ENCODE measurements at places on chromosomes 12 and 14.

DNA sequence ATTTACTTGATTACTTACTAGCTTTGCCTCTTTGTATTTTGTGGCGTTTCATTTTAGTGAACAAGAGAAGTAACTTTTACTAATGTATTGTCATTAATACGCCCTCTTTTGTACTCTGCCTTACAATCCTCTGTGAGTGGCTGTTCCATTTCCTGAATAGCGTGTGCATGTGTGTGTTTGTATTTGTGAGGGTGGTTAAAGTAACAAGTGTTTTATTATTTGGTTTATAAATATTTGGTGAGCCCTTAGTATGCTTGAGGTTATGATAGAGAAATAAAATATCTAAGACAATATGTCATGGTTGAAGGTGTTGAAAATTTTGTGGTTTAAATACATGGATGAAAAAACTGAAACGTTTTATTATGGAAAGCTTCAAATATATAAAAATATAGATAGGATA lies 71.7 kb upstream of the REP15 start:
- no peak for DNase-seq

DNA sequence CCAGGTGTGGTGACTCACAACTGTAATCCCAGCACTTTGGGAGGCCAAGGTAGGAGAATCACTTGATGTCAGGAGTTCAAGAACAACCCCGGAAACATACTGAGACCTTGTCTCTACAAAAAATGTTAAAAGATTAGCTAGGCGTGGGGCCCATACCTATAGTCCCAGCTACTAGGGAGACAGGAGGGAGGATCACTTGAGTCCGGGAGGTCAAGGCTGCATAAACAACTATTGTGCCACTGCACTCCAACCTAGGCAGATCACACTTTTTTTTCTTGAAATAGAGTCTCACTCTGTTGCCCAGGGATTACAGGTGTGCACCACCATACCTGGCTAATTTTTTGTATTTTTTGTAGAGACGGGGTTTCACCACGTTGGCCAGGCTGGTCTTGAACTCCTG lies 6.1 kb downstream of the RND1 start:
- no peak for DNase-seq

DNA sequence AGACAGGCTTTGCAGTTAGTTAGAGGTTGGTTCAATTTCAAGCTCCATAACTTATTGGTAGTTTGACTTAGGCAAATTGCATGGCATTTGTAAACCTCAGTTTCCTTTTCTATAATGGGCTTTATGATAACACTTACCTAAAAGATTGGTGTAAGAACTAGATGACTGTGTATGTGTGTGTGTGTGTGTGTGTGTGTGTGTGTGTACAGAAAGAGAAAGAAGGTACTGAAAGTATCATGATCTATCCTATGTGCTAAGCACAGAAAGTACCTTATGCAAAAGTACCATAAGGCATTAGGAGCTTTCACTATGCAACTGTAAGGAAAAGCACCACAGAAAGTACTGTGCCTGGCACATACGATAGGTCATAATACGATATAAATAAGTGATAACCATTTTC lies 304.3 kb upstream of the KITLG start:
- no peak for DNase-seq

GRCh38 chr14:93085911-93086310 lies 29.8 kb downstream of the ITPK1 start:
- no peak for DNase-seq

DNA sequence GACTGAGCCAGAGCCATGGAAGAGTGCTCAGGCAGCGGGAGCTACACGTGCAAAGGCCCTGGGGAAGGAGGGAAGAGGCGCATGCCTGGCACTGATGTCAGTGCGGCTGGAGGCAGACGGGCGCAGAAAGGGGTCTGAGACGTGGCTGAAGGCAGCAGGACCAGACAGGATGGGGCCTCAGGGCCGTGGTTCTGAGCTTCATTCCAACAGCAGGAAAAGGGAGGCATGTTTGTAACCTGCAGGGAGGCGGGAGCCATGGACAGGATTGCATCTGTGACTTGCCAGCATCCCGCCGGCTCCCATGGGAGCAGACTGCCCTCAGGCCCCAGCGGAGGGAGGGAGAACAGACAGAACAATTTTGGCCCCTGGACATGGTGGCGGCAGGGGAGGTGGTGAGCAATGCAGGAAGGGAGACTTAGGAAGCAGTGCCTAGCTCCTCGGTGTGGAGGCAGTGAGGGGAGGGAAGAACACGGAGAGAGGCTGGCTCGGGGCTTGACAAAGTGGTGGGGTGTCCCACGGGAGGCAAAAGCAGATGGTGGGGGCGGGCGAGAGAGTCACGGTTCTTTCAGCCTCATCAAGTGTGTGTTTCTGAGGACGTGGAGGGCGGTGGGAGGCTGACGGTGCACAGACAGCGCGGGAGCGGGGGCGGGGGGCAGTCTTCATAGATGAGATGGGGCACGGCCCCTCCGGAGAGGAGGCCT lies 33.3 kb upstream of the INF2 start:
- no peak for DNase-seq

DNA sequence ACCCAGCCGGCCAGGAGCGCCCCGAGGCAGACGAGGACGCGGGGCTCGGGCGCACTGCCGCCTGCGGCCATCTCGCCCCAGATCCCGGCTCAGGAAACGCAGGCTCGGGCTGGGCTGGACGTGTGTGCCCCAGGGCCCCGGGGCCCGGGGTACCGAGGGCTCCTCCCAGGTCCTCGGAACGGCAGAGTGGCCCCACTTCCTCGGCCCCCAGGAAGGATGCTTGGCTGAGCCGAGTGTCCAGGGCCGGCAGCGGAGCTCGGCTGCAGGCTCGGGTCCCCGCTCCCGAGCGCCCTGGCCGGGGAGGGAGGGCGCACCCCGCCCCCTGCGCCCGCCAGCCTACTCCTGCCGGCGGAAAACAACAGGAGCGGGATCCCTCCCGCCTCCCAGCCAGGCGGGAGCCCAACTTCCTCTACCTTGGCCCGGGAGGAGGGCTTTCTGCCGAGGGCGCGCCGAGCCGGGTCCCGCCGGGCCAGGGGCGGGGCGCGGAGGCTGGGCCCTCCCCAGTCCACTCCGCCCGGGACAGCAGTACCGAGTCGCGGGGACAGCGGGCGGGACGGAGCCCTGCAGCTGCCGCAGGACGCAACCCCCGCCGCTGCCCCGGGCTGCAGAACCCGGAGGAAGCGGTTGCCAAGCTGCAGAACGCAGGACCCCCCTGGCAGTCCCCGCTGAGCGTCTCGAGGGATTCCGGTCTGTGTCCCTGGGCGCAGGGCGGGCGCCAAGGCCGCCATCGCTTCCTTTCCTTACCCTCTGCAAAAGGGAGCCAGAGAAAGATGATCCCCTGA lies at the start of gene VSIG10:
Gene VSIG10, minus strand, starts transcription at position 411 of the 782 bp plus-strand sequence. Its CDS starts 340 bp downstream, at position 71.
- DNase-seq: peak; percentile 45

DNA sequence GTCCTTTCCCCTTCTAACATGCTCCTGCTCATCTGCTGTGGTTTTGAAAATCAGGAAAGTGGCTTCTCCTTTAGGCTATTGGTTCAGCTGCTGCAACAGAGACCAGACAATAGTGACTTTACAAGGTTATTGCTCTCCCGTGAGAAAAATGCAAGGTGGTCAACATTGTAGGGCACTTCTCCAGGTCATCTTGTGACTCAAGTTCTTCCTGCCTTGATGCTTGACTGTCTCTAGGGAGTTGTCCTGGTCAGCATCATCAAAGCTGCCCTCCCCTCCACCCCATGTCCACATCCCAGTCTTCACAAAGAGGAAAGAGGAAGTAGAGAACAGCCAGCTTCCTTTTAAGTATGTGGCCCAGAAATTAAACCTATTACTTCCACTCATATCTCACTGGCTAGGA lies 3.9 kb upstream of the TMEM63C start:
- DNase-seq: no peak

DNA sequence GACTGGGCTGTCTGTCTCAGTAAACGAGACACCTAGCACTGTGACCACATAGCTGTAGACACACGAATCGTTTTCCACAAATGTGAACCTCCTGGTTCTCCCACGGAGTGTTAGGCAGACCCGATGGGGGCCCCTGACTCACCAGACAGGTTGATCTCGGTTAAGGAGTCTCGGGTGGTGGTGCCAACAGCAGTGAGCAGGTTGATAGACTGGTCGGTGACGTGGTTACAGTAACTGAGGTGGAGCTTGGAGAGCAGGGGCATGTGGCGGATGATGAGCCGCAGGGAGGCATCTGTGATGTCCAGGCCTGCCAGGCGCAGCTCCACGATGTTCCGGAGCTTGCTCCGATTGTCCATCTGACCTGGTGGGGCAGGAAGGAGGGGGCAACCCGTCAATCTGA lies 39.8 kb downstream of the RNF34 start:
- DNase-seq: no peak

GRCh38 chr12:69555461-69555860 lies 29.8 kb upstream of the CCT2 start:
- DNase-seq: no peak

DNA sequence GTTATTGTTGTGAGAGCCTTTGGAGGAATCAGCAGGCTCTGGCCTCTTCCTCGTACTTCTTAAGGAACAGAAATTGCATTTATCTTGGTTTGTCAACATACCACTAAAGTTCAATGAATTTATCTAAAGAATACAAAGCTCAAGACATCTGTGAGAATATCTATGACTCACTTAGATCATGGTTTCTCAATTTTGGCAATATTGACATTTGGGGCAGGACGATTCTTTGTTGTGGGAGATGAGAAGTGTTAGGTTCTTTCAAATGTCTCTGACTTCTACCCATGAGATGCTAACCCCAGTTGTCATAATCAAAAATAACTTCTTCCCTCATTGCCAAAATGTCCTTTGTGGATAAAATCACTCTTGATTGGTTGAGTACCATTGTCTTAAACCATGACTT lies 1190.3 kb downstream of the GALC start:
- no peak for DNase-seq

- no peak for DNase-seq
These were observed 57.8 kb upstream of the BCL11B start for GRCh38 chr14:99329711-99330315.

DNA sequence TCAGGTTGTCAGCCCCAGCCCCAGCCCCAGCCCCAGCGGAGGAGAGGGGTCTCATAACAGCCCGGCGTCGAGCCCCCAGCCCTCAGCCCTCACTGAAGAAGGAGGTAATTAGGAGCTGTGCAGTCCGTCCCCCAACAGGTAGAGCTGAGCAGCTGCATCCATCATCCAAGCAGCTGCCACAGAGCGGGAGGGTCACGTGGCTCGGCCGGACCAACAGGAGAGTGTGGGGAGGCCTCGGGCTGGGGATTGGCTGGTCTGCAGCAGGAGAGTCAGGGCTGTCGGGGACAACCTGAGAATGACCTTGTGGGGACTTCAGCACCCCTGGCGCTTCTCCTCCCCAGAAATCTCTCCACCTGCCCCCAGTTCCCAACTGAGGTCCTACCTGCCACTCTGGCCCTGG lies 29.6 kb downstream of the SMUG1 start:
- no peak for DNase-seq
